Stimulated activated CD8-positive, alpha-beta memory T cell treated with anti-CD3 and anti-CD28 coated beads, Interleukin-2, amount 100 ng/mL, for 1 hour (primary cell): ENCODE measurements at places on chromosomes 6 and 20.

DNA sequence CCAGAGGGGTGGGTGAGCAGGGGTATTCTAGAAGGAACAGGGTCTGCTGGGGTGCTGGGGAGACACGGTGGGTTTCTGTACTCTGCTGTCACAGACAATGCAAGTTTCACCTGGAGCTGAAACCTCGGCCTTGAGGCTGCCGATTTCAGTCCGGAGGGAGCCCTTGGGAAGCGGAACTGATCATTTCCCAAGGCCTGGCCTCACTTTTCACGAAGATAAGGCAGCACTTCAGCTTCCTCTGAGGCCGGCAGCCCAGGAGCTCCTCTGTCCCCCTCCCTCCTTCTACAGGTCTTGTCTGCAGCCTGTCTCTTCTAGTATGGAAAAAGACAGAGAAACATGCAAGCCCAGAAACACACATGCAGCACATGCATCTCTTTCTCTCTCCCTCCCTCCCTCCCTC is 242.1 kb downstream of the CDC5L start:
- DNase-seq, result no peak

GRCh38 chr20:5492937-5493336 is 176.2 kb upstream of the PROKR2 start:
- DNase-seq, result no peak

DNA sequence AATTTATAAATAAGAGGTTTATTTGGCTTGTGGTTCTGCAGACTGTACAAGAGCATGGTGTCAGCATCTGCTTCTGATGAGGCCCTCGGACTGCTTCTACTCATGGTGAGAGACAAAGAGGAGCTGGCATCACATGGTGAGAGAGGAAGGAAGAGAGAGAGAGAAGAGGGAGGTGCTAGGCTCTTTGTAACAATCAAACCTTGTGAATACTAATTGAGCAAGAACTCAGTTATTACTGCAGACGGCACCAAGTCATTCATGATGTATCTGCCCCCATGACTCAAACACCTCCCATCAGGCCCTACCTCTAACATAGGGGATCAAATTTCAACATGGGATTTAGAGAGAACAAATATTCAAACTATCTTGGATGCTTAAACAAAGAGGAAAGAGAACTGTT is 6.3 kb upstream of the SIRPG start:
- DNase-seq, result no peak

GRCh38 chr20:38604873-38605303 is 3.3 kb downstream of the ARHGAP40 start:
- DNase-seq, result no peak

DNA sequence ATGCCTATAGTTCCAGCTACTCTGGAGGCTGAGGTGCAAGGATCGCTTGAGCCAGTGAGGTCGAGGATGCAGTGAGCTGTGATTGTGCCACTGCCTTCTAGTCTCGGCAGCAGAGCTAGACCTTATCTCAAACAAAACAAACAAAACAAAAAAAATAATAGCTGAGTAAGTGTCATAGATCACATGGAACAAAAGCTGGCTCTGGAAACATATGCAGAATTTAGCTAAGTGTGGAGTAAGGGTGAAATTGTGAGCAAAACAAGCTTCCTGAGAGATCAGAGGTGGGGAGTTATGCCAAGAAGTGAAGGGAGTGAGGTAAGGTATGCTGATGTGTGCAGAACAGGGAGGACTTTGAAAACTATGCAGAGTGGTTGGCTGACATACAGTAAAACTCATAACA is 18.7 kb downstream of the SGK1 start:
- DNase-seq, result no peak

GRCh38 chr20:58693226-58694006 is 816 bp downstream of the NPEPL1 start:
- no peak for DNase-seq

DNA sequence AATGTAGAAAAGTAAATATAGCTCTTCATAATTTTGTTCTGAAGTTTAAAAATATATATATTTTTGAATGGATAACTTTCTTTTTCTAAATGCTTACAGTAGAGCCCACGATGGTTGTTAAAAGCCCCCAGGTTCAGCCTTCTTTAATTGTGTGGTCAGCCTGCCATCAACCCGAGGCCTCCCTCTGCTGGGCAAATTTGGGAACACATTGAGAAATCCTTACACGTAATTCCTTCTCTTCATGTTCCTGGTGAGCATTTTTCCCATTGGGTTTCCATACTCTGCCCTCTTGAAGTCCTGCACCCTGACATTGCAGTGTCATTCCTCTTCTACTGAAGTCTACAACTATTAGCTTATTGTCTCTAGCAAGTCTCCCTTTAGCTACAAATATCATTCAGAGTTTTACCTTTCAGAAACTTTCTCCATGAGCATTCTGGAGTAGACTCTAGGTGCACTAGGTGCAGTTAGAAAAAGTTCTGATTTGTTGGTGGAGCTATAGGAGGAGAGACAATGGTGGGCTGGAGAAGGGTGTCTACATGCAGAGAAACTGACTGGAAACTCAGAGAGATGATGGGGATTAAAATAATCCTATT is 40.6 kb downstream of the TRIM38 start:
- DNase-seq, result no peak

- DNase-seq, result no peak
Observed at GRCh38 chr6:65229825-65230224, 477.2 kb downstream of the EYS start.

DNA sequence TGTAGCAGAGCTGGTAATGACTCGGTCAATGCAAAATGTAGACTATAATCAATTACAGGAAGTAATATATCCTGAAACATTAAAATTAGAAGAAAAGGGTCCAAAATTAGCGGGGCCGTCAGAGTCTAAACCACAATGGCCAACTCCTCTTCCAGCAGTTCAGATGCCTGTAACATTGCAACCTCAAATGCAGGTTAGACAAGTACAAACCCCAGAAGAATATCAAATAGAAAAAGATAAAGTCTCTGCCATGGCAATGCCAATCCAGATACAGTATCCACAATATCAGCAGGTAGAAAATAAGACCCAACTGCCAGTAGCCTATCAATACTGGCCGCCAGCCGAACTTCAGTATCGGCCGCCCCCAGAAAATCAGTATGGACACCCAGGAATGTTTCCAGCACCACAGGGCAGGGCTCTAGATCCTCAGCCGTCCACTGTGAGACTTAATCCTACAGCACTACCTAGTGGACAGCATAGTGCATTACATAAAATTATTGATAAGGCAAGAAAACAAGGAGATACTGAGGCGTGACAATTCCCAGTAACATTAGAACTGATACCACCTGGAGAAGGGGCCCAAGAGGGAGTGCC is 158.4 kb downstream of the GPX5 start:
- DNase-seq, result no peak

DNA sequence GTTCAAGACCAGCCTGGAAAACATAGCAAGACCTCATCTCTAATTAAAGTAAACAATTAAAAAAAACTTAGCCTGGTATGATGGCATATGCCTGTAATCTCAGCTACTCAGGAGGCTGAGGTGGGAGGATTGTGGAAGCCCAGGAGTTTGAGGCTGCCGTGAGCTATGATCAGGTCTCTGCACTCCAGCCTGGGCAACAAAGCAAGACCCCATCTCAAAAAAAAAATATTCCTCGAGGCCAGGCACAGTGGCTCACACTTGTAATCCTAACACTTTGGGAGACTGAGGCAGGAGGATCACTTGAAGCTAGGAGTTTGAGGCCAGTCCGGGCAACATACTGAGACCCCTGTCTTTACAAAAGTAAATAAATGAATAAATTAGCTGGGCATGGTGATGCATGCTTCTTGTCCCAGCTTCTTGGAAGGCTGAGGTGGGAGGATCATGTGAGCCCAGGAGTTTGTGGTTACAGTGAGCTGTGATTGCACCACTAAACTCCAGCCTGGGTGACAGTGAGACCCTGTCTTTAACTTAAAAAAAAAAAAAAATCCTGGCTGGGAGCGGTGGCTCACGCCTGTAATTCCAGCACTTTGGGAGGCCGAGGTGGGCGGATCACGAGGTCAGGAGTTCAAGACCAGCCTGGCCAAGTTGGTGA is 9.3 kb upstream of the C2 start:
- DNase-seq, result no peak

DNA sequence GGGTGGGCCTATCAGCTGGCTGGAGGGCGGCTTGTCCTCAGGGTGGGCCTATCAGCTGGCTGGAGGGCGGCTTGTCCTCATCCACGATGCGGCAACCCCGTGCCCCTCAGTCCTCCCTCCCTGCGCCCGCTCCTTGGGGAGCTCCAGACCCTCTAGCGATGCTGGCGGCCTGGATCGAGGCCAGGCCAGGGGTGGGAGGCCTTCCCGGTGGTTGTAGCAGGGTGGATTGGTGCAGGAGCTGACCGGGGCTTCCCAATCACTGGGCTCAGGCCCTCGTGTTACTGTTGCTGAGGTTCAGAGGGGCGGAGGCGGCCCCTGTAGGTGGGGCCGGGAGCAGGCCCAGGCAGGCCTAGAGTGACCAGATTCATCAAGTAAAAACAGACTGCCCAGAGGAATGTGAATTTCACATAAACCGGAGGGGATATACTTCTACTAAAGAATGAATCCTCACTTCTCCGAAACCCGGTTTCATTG is 8.8 kb downstream of the SLC17A9 start:
- no peak for DNase-seq

- DNase-seq, result no peak
Observed at GRCh38 chr6:5707281-5708045, 299.3 kb downstream of the NRN1 start.

- no peak for DNase-seq
Observed at GRCh38 chr6:141610741-141611140, 522.0 kb upstream of the GJE1 start.

DNA sequence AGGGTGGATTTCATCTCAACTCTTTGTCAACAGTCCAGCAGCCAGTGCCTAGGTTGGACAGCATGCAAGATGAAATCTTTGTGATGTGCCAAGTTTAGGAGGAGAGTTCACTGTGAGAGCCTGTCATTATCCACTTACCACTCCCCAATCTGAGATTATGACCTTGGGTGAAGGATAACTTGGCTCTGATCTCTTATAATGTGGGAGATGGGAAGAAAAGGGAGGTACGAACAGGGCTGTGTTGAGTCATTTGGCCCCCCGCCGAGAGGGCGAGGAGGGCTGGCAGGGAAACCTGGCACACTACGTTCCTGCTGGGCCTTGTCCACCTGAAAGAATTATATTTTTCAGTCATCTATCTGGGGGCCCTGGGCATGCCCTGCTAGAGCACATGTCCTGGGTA is 35.8 kb downstream of the LAMA4 start:
- DNase-seq, result no peak

DNA sequence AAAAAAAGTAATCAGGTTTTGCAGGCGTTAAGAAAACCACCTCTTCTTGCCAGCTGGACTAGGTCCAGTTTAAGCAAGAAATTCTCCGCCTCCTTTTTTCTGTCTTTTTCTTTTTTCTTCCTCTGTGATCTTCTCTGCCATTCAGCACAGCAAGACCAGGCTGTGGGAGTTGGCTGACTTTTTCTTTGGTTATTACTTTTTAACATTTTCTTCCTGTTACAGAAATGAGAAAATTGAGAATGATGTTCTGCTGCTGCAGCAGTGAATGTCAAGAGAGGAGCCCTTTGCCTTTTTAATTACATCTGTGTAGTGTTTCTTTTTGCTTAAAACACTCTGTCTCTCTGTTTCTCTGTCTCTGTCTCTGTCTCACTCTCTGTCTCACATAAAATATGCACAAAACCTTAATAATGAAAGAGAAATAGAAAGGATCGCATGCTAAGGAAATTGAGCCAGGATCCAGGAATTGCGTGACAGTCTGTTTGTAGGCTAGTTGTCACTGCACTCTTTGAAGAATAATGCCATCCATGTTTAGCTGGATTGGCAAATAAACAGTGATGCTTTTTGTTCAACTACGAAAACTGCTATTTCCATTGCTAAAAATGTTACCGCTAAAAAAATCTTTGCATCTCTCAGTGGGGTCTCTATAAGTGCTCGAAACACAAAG is 103.2 kb upstream of the SUPT3H start:
- DNase-seq, result no peak

- DNase-seq, result no peak
Observed at GRCh38 chr6:97765461-97765860, 482.4 kb upstream of the MMS22L start.

- no peak for DNase-seq
Observed at GRCh38 chr6:46056906-46057529, 41.4 kb upstream of the CLIC5 start.

- DNase-seq, result no peak
Observed at GRCh38 chr6:3911614-3912336, 62.6 kb downstream of the FAM50B start.

GRCh38 chr20:49009899-49010631 is 36.0 kb upstream of the CSE1L start:
- no peak for DNase-seq

GRCh38 chr6:137254966-137255365 is 35.8 kb upstream of the IFNGR1 start:
- no peak for DNase-seq

GRCh38 chr20:20457392-20458126 is 89.7 kb downstream of the INSM1 start:
- no peak for DNase-seq

- no peak for DNase-seq
Observed at GRCh38 chr6:28371706-28372451, 22.1 kb downstream of the ZKSCAN3 start.

DNA sequence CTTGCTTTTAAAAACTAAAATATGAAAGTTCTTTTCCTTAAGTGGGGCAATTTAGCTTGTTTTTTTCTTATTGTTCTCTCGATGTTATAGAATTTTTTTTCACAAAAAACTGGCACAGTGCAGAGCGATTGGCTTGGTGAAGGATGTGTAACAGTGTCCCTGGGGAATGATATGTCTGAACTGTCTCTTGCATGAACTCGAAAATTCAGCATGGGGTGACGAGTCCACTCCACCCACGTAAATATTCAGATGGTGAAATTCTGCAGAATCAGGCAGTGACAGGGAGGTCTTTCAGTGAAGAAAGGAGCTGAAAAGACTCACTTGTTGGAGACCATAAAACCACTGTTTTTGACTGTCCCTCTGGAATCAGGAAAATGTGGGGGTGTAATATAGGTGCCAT is 505.3 kb downstream of the MMUT start:
- no peak for DNase-seq

DNA sequence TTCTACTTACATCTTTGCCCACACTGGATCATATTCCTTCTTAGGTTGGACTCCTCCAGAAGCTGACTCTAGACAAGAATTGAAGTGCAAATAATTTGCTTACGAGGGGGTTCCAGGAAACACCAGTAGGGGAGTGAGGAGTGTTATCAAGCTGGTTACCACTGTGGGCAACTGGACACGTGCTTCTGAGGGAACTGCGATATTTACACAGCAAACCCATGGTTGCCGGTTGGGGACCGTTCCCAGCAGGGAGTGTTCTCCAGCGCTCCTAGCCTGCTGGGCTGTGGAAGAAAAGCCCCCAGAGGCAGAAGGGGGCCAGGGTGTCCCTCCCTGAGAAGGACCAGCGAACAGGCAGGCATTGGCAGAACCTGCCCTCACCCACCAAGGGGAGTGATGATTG is 21.7 kb downstream of the MDFI start:
- no peak for DNase-seq
